ENCODE measurements at places on chromosomes 12 and 14. TPM values are rescaled to one million over a fixed set of nuclear protein-coding genes. Genes with fewer than 3 reads are reported as not detected.

DNA sequence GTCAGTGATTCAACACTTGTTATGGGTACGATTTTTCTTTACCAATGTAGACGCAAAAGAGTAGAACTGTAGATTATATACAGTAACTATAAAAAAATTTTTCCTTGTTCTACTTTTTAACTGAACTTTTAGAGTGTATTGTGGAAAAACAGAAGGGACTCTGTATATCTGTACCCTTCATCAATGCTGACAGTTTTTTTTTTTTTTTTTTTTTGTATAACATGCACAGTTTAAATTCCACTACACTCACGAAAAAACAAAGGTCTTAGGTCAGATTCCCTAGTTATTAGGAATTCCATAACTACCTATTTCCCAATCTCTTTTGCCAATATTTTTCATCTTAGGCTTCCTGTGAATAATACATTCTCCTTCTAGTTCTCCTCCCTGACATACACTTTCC, 6.4 kb downstream of the DDHD1 start:
- DNase-seq = no peak

The KRT74 gene
- polyA plus RNA-seq = not detected

DNA sequence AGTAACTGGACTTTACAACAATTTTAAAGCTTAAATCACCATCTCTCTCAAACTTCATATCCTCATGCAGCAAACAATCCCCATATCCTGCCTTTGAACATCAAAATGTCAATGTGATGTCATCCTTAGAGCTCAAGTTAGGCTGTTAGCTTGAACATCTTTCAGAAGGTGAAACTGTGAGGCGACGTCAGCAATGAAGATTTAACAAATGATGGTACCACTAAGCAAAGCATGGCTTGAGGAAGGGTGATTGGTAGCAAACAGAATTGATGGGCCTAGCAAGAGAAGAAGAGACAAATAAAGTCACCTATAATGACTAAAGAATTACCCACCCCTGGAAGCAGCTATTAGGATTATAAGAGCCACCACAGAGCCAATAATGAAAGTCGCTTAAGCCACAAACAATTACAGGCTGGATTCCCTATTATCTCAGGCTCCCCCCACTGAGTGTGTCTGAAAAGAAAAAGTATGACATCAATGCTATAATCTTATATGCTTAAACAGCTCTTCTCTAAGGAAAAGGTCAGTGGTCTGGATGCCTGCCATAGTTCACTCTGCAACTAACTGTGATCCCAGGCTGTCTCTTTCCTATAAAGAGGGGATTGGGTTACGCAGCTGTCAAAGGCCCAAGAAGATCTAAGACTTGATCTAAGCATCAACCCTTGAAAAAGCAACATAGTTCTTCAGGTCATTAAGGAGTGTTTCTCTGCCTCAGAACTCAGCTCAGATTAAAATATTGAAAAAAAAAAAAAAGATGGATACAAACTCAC, 18.1 kb downstream of the EGLN3 start:
- no peak for DNase-seq

DNA sequence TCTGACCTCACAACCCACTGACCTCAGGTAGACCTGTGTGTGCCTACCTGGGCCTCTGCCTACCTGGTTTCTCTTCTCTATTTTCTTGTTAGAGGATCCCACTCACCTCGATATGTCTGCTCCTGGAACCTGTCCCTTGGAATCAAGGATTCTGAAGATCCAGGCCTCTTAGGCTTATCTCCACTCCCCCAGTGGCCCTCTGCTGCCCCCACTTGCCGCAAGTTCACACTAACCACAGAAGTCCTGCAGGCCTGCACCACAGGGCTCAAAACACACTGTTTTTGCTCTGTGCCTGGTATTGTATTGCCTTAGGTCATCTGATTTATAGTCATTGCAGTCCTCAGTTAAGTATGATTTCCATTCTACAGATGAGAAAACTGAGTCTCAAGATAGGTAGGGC, 15.3 kb upstream of the NRXN3 start:
- no peak for DNase-seq

GRCh38 chr14:73313151-73313550, 75.8 kb downstream of the PAPLN start:
- no peak for DNase-seq

DNA sequence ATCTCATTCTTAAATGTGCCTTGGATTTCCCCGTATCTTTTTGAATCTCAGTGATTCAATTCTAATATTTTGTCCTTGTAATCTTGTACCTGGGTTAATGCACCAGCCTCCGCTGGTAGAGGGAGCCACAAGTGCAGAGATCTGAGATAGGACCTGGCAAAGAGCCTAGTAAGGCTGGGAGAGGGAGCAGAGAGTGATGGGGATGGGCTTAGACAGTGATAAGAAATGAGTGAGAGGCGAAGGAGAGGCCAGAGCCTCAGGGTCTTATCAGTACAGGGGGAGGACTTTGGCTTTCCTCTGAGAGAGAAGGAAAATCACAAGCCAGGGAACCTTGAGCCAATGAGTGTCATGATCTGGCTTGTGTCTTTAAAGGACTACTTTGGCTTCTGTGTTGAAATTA, 30.5 kb upstream of the LMNTD1 start:
- no peak for DNase-seq

GRCh38 chr14:34766060-34766459, 51.7 kb upstream of the CFL2 start:
- no peak for DNase-seq

- no peak for DNase-seq
Measured at GRCh38 chr14:45940318-45940717, 687.3 kb upstream of the MIS18BP1 start.

Data from CD14-positive monocyte (primary cell).